ENCODE measurements at places on chromosomes 7 and 10.

DNA sequence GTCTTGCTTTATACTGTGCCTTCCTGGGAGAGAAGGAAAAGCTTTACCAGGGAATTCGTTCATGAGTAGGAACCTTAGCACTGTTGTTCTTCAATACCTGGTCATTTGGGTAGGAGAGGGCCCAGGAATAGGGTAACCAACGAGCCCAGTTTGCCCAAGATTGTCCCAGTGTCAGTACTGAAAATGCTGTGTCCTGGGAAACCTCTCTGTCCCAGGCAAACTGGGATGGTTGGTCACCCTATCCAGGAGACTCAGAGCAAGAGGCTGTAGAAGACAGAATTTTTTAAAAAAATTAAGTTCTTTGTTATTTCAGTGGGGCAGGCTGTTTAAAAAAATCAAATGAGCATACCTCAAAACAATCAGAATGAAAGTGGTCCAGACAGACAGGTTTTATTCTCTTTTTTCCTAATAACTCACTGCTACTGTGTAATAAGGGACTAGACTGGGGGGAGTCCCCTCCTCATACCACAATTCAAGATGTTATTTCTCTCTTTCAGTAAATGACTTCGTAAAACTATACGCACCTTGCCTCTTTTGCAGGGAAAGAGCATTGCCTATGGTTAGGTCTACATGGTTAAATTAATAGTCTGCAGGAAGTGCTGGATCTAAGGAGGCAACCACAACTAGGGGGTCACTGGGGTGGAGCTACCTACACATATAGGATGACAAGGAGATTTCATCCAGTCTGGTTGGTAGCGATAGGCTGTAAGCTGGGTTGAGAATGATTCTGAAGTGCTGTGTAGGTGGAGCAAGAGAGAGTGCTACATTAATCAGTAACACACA lies 41.1 kb upstream of the FAM133B start:
- no peak overlapping the region for H3K27ac ChIP-seq
- no peak overlapping the region for H3K4me3 ChIP-seq
- no peak for DNase-seq
- no peaks in the 10 kb centered on the region for H3K36me3 ChIP-seq

DNA sequence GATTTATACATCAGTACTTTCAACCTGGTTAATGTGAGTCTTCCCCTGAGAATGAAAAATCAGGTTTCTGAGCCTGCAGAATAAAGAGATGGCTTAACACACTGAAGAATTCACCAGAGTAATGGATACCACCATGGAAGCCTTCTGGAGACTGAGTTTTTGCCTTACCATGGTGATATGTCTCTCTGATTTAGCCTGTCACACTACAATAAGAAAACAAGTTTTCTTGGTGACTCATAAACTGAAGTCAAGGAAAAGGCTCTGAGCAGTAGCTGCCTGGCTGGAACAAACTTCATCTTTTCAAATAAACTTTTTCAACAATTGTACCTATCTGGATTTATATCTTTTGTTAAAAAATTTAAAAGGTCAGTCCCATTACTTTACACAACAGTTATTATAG lies 229.0 kb downstream of the PRPF18 start:
- no peaks in the 10 kb centered on the region for H3K4me1 ChIP-seq
- H3K36me3 ChIP-seq: no peaks in the 10 kb centered on the region
- H3K27me3 ChIP-seq: no peaks in the 10 kb centered on the region
- H3K4me3 ChIP-seq: no peak overlapping the region

DNA sequence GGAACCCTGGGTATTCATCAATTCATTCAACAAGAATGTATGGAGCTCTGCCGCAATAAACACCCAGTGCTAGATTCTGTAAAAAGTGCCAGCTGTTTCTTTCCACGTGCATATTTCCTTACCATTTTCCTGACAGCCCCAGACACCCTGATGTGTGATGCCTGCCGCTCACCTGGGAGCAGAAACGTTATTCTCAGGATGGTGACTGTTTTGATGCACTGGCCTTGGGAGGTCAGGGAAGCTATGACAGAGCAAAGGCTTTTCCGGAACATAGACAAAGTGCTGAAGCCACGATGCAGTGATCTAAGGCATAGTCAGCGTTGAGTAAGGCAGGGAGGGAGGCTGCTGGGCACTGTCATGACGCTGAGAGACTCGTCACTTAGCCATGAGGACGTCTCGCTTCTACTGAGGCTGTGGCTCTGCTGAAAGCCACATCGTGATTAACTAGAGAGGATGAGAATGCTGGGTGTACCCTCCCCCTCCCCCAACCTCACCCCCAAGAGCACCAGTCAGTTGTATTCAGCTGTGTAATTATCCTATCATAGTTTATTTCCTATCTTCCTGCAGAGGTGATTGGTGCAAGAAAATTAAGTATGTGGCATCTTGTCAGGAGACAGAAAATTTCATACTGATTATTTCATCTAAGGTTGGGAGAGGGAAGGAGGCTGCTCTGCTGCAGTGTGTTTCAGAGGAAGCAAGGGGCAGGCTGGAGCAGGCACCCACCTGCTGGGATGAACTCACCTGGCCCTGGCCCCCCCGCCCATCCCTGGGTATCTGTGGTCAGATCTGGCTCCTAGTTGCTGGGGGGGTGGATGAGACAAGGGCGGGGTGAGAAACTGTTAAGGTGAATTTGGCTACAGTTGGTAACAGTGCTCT lies 48.8 kb upstream of the SMNDC1 start:
- no peaks in the 10 kb centered on the region for H3K27me3 ChIP-seq
- no peak overlapping the region for H3K4me3 ChIP-seq
- H3K36me3 ChIP-seq: no peaks in the 10 kb centered on the region
- no peak overlapping the region for H3K27ac ChIP-seq
- H3K4me1 ChIP-seq: peaks cover 46% of the 10 kb centered on the region

GRCh38 chr10:99754670-99755069 lies 22.6 kb downstream of the CUTC start:
- H3K27me3 ChIP-seq: no peaks in the 10 kb centered on the region
- peaks cover 47% of the 10 kb centered on the region for H3K36me3 ChIP-seq
- no peak overlapping the region for H3K27ac ChIP-seq

DNA sequence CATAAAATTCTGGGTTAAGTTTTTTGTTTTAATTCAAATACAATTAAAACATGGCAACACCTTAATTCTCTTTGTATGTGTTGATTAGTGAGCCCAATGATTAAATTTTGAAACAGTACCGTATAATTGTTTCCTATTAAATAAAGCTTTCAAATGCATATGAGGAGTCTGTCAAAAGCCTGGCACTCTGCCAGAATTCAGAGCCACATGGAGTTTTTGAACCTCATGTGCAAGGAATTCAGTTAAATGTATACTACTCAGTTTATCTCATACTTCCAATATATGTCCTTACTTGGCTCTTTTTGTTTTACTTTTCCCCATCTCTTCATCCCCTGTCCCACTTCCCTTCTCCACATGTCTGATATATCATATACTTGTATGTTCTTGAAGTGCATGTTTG lies 165.6 kb upstream of the FAM3C start:
- H3K27ac ChIP-seq: no peak overlapping the region
- no peak for DNase-seq
- no peaks in the 10 kb centered on the region for H3K27me3 ChIP-seq
- no peak overlapping the region for H3K4me3 ChIP-seq
- H3K4me1 ChIP-seq: no peaks in the 10 kb centered on the region

GRCh38 chr7:11203683-11204082 lies 230.0 kb downstream of the PHF14 start:
- no peaks in the 10 kb centered on the region for H3K4me1 ChIP-seq
- no peak overlapping the region for H3K4me3 ChIP-seq
- H3K36me3 ChIP-seq: no peaks in the 10 kb centered on the region
- DNase-seq: no peak

DNA sequence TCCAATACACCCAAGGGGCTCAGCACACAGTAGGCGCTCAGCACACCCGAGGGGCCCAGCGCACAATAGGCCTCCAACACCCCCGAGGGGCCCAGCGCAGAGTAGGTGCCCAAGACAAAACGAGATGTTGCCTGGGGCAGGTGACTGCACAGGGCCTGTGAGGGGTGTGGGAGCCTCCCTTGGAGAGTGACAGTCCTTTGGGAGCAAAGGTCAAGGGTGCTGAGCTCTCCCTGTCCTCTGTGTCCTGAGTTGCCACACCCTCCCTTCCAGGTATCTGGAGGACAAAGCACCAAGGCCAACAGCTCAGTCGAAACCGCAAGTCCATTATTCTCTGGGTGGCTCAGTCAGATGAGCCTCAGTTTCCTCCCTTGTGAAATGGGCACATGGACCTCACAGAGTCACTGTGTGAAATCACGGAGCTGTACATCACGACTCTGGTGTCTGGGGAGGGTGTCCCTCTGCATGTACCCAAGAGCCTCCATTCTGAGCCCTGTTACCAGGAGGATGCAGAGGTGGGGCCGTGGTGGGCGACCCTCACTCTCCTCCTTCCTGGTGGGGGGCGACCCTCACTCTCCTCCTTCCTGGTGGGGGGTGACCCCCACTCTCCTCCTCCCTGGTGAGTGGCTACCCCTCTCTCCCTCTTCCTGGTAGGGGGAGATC lies 81.3 kb downstream of the FOXL3 start:
- no peaks in the 10 kb centered on the region for H3K27me3 ChIP-seq
- no peak overlapping the region for H3K27ac ChIP-seq
- DNase-seq: peak; percentile 30
- H3K4me3 ChIP-seq: no peak overlapping the region
- H3K36me3 ChIP-seq: no peaks in the 10 kb centered on the region
- peaks cover 10% of the 10 kb centered on the region for H3K4me1 ChIP-seq

DNA sequence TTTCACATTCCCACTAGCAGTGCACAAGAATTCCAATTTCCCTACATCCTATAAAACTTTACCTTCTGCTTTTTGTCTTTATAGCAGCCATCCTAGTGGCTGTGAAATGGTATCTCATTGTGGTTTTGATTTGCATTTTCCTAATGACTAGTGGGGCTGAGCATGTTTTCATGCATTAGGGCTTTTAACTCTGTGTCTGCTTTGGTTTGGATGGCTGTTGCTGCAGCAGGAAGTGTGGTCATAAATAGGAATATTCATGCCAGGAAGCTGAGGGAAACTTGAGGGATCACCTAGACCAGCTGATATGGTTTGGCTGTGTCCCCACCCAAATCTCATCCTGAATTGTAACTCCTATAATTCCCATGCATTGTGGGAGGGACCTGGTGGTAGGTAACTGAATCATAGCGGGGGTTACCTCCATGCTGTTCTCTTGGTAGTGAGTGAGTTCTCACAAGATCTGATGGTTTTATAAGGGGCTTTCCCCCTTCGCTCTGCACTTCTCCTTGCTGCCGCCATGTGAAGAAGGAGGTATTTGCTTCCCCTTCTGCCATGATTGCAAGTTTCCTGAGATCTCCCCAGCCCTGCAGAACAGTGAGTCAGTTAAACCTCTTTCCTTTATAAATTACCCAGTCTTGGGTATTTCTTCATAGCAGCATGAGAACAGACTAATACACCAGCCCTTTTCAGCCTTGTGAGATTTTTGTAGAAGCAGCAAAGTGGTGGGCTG lies 181.8 kb upstream of the PITRM1 start:
- H3K27me3 ChIP-seq: no peaks in the 10 kb centered on the region
- no peak overlapping the region for H3K27ac ChIP-seq
- no peaks in the 10 kb centered on the region for H3K4me1 ChIP-seq
- H3K36me3 ChIP-seq: no peaks in the 10 kb centered on the region
- H3K4me3 ChIP-seq: no peak overlapping the region

GRCh38 chr10:117271427-117271826 lies 30.5 kb downstream of the SLC18A2 start:
- no peak overlapping the region for H3K27ac ChIP-seq
- no peaks in the 10 kb centered on the region for H3K36me3 ChIP-seq
- no peaks in the 10 kb centered on the region for H3K27me3 ChIP-seq
- no peak overlapping the region for H3K4me3 ChIP-seq

DNA sequence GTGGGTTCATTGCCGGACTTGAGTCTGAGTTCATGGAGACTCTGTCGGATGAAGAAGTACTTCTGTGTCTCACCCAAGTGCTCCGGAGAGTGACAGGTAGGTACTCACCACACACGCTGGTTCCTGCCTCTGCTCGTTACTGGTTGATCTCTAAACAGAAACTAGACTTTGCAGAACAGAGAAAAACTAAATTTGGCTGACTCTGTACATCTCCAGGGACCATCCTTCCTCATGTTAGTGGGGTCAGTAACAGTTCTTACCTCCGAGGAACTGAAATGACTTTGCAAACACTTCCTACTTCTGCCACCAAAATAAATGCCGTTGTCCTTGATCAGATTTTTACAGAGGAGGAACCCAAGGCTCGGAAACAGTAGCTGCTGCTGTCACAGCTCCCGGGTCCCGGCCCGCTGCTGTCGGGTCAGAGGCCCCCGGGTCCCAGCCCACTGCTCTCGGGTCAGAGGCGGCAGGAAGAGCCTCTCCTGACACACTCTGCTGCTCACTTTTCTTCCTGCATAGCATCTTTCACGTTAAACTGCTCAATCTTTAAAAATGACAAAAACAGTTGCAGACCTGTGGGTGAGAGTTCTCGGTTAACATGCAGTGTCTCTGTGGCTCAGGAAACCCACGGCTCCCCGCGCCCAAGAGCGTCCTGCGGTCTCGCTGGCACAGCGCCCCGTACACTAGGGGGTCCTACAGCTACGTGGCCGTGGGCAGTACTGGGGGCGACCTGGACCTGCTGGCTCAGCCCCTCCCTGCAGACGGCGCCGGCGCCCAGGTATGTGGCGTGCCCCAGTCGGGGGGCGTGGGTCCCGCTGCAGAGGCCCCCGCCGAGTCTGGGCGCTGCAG lies 4.8 kb upstream of the MTG1 start:
- DNase-seq: peak; percentile 56
- H3K27me3 ChIP-seq: no peaks in the 10 kb centered on the region
- peaks cover 38% of the 10 kb centered on the region for H3K4me1 ChIP-seq
- H3K4me3 ChIP-seq: peak overlapping the region; percentile 84
- no peaks in the 10 kb centered on the region for H3K36me3 ChIP-seq
- peak overlapping the region; percentile 81 for H3K27ac ChIP-seq

- no peaks in the 10 kb centered on the region for H3K27me3 ChIP-seq
- no peak overlapping the region for H3K27ac ChIP-seq
- H3K4me3 ChIP-seq: peak overlapping the region; percentile 26
- H3K36me3 ChIP-seq: no peaks in the 10 kb centered on the region
- DNase-seq: no peak
Observed at GRCh38 chr10:61897671-61898434, 3.6 kb upstream of the ARID5B start.

- H3K27ac ChIP-seq: no peak overlapping the region
- no peak for DNase-seq
- H3K4me1 ChIP-seq: no peaks in the 10 kb centered on the region
- H3K27me3 ChIP-seq: no peaks in the 10 kb centered on the region
- no peaks in the 10 kb centered on the region for H3K36me3 ChIP-seq
- no peak overlapping the region for H3K4me3 ChIP-seq
Observed at GRCh38 chr10:58963101-58963534, 213.3 kb upstream of the PHYHIPL start.
